Liver (tissue), 10 donors: ENCODE measurements at places on chromosomes 5 and 9.

GRCh38 chr9:130891688-130892476 lies 4.7 kb downstream of the QRFP start:
- no peak for DNase-seq
- peaks cover 4% of the 10 kb centered on the region for H3K36me3 ChIP-seq
- H3K4me1 ChIP-seq, result no peaks in the 10 kb centered on the region
- H3K4me3 ChIP-seq, result no peak overlapping the region
- no peak overlapping the region for H3K27ac ChIP-seq
- no peaks in the 10 kb centered on the region for H3K27me3 ChIP-seq

DNA sequence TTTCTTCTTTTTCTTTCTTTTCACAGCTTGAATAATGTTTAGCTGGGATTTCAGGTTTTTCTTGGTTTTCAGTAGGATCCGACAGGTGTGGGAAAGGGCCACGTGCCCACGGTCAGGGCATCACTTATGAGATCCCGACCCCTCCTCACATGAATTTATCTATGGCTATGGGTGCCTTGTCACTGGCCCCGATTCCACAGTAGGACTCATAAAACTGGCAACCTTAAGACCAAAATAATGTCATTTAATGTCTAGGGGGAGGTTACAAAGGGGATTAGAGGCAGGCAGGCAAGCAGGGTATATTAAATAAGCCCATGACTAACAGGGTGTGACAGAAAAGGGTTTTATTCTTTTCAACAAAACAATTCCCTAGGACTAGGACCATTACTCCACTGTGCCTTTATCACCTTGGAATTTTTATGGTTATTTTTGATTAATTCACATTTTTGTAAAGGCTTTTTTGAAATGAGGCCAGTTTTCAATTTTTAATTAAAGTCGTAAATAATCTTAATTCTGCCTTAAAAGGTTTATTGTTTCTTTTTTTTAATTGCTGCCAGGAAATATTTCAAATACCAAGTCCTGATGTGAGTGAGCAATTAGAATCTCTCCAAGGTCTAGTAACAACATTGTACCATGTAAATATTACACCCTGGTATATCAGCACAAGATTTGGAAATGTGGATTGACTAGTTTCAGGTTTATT lies 370.4 kb downstream of the GLIS3 start:
- no peak for DNase-seq
- H3K27ac ChIP-seq, result no peak overlapping the region
- H3K27me3 ChIP-seq, result no peaks in the 10 kb centered on the region
- no peak overlapping the region for H3K4me3 ChIP-seq

DNA sequence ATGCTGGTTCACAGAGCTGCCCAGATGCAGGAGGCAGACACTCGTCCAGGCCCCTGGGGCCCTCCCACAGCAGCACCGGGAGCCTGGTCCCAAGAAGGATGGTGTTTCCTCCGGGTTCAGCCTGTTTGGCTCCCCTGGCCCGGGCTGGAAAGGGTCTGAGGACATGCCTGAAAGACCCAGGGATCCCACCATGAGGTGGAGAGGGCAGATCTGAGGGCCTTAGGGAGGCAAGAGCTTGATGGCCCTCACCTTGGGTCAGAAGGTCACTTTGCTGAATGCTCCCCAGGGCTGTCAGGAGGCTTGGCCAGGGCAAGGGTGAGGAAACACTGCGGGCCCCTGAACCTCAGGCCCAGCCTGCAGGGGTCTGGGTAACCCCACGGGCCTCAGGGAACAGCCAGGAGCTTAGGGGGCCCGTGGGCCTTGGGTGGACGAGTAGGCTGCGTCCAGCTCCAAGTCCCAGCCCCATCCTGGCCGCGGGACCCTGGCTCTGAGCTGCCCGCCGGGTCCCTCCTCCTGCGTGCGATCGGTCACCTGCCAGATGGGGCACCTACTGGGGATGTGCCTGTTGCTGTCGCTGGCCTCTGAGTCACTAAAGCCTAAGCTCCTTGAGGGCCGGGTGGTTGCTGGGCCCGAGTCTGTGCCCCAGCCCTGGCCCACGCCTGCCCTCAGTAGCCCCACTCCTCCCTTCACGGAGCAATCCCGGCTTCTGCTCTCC lies 106.2 kb downstream of the ZNF354C start:
- H3K36me3 ChIP-seq, result no peaks in the 10 kb centered on the region
- H3K27me3 ChIP-seq, result no peaks in the 10 kb centered on the region
- DNase-seq, result no peak
- no peak overlapping the region for H3K4me3 ChIP-seq
- H3K4me1 ChIP-seq, result peaks cover 9% of the 10 kb centered on the region

DNA sequence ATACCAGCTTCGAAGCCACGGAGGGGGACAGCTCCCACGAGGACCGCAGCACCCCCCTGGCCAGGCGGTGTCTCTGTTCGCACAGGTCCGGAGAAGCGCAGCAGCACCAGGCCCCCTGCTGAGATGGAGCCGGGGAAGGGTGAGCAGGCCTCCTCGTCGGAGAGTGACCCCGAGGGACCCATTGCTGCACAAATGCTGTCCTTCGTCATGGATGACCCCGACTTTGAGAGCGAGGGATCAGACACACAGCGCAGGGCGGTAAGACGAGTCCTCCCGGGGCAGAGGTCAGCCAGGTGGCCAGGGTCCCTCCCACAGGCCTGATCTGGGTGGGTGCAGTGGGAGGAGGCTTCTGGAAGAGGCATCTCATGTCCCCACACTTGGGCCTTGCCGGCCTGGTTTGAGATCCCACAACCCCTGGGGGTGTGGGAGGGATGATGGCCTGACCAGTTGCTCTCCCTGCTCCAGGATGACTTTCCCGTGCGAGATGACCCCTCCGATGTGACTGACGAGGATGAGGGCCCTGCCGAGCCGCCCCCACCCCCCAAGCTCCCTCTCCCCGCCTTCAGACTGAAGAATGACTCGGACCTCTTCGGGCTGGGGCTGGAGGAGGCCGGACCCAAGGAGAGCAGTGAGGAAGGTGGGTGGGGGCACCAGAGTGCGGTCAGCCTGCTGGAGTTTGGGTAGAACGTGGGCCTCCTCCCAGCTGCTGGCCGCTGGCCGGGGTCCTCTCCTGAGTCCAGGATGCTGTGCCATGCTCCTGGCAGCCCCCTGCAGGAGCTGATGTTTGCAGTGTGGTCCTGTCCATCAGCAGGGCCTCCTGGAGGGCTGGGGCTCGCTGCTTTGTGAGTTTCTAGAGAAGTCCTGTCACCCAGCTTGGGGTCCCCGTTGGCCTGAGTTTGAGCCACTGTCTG lies 2.8 kb upstream of the AJM1 start:
- H3K36me3 ChIP-seq, result peaks cover 7% of the 10 kb centered on the region
- DNase-seq, result no peak
- no peak overlapping the region for H3K4me3 ChIP-seq
- H3K27ac ChIP-seq, result no peak overlapping the region
- H3K27me3 ChIP-seq, result no peaks in the 10 kb centered on the region
